ENCODE measurements at places on chromosomes 3 and 15.

- DNase-seq: no peak
These were observed 58.9 kb upstream of the DAZL start for GRCh38 chr3:16663854-16664712.

DNA sequence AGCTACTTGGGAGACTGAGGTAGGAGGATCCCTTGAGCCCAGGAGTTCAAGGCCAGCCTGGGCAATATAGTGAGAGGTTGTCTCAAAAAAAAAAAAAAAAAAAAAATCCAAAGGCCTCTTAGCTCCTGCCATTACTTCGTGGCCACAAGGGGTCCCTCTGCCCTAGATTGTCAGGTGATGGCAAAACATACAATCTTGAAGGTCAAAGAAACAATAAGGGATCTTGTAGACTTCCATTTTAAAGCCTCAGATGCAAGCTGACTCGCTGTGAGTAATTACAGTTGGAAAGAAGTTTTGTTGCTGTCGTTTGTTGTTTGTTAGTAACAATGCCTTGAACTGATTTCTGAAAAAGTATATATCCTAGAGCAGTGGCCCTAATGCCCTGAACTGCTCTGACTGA lies 55.9 kb upstream of the PLCL2 start:
- no peak for DNase-seq

GRCh38 chr3:4432259-4432658 lies 34.8 kb downstream of the SUMF1 start:
- DNase-seq: no peak

- no peak for DNase-seq
These were observed 170.4 kb downstream of the ADAMTS17 start for GRCh38 chr15:100171411-100171810.

Data from posterior cingulate gyrus (tissue), 11 donors.